ENCODE measurements at places on chromosomes 2 and 18.

GRCh38 chr2:2834516-2835254, 503.6 kb upstream of the MYT1L start:
- DNase-seq = no peak

GRCh38 chr18:7870855-7871254, 303.7 kb downstream of the PTPRM start:
- no peak for DNase-seq

DNA sequence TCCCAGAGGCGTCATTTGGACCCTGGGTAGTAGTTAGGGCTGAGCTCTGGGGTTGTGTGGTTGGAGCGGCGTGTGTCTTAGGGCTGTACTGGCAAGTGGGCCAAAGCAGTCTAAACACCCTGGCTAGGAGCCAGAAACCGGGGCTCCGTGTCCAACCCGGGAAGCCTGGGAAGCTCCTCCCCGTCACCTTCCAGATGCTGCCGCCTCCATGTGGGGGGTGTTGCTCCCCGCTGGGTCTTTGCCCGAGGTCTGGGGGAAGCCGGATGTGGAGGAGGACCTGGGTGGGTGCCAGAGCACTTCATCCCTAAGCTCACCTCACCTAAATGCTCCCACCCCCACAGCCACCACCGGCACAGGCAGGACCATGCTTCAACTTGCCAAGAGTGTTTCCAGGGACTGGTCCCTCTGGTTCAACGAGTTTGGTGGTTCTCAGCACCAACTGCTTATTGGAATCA, 25.4 kb downstream of the TET3 start:
- no peak for DNase-seq

GRCh38 chr2:201357221-201357620, at the start of gene FLACC1:
Gene FLACC1 (minus strand): TSS chr2:201357345. CDS start chr2:201351404, 5,941 bp downstream.
- peak; percentile 87 for DNase-seq

DNA sequence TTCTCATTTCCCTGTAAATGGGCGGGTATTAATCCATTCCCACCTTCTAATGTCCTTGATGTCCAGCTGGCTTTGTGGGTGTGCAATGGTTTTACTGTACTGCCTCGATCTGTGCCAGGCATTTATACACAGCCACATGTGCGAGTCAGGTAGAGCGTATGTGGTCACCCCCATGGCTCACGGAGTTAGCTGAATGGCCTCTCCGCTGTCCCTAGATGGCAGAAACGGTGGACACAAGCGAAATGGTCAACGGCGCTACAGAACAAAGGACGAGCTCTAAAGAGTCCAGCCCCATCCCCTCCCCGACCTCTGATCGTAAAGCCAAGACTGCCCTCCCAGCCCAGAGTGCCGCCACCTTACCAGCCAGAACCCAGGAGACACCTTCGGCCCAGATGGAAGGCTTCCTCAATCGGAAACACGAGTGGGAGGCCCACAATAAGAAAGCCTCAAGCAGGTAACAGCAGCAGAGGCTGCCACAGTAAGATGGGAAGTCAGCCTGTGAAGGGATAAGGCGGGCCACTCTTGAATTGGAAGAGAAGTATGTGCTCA, 59.1 kb upstream of the EML6 start:
- no peak for DNase-seq

DNA sequence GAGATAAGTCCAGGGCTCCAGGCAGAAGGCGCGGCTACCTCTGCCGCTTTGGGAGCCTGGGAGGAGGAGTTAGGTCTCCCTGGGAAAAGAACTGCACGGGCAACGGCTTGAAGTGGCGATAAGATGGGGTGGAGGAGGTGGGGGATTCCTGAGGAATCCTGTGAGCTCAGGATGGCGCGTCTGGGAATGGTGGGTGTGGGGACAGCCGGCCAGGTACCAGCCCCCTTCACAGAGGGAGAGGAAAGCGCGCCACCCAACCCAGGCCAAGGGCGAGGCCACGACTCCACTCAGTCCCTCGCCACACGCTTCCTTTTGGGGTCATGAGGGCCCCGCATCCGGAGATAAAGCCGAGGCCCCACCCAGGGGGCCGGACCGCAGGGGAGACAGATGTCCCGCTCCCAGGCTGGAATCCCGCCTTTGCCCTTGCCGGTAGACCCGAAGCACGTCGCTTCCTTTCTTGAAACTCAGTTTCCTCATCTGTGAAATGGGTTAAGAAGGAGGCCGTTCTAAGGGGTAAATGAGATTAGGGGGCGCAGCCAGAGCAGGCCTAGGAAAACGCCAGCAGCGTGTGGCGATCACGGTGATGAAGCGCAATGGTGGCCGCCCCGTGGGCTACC, 1.7 kb upstream of the CTDSP1 start:
- DNase-seq = peak; percentile 87

DNA sequence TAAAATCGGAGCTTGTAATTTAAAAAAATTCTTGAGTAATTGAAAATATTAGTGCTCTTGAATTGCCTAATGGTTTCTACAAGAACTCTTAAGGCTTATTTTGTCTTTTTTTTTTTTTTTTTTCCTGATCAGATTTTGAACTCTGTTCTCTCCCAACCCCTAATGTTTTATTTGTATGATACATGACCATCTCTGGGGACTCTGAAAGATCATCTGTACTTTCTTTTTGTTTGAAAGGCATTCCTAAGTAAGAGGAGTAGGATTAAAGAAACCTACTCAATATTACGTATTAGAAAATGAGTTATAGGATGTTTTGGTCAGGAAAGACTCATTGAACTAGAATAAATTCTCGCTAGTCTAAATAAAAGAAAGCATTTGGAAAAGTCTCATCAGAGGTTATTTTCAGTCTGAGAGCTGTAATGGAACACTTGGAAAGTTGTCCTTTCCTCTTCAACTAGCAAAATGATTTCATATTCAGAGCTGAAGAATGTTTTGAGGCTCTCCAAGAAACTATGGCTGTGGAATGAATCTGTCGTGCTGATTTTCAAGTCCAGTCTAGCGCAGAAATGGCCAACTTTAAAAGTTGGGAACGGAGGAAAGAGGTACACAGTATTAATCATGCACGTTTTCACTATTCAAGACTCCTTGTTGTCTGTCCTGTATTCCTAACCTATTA, 182.7 kb downstream of the PRPF40A start:
- DNase-seq = no peak

DNA sequence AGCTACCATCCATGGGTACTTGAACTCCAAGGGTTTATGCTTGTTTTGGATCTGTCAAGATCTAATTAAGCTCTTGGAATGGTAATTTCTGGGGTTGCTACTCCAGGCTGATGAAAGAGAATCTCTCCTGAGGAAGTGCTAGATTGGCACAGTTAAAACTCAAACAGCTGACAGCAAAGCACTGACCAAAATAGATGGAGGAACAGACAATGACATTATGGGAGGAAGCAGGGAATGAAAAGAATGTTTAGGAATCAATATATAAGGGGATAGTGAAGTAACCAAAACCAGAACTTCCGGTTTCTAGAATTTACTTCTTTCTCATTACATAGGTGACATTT, 6.3 kb downstream of the THUMPD2 start:
- DNase-seq = no peak

- peak; percentile 36 for DNase-seq
Measured at GRCh38 chr18:59660786-59661743, 36.2 kb downstream of the CCBE1 start.

DNA sequence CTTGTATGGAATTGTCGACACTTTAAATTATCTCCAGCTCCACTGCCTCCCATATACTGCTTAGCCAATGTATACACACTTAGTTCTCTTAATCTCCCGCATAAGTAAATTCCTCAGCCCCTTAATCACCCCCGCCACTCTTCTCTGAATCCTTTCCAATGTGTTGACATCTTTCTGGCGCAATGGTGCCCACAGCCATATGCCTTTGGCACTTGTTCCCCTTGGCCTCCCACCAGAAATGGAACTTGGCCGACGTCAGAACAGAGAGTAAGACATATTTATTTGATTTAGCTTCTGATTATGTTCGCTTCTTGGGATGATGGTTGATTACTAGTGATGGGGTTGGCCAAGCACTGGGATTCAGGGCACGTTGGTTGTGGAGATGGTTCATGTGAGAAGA, 1089.3 kb upstream of the CELF4 start:
- DNase-seq = no peak

GRCh38 chr2:64989982-64990614, 899 bp downstream of the SLC1A4 start:
- no peak for DNase-seq

- DNase-seq = no peak
Measured at GRCh38 chr2:226159875-226160479, 639.6 kb downstream of the IRS1 start.

DNA sequence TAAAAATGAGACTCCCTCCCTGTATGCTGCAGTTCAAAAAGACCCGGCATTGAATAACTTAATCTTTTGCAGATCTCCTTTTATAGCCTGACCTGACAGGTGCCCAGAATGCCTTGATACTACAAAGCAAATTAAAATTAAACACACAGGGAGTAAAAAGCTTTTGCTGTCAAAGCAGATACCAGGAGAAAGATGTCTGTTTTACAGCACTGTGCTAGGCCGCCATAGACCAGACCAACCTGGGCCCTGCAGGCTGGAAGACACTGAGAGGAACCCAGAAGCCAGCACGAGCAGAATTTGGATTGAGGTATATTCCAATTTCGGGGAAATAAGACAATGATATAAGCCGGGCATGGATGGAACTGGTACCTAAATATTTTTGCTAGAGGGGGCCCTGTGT, 602.8 kb upstream of the SOX11 start:
- no peak for DNase-seq

DNA sequence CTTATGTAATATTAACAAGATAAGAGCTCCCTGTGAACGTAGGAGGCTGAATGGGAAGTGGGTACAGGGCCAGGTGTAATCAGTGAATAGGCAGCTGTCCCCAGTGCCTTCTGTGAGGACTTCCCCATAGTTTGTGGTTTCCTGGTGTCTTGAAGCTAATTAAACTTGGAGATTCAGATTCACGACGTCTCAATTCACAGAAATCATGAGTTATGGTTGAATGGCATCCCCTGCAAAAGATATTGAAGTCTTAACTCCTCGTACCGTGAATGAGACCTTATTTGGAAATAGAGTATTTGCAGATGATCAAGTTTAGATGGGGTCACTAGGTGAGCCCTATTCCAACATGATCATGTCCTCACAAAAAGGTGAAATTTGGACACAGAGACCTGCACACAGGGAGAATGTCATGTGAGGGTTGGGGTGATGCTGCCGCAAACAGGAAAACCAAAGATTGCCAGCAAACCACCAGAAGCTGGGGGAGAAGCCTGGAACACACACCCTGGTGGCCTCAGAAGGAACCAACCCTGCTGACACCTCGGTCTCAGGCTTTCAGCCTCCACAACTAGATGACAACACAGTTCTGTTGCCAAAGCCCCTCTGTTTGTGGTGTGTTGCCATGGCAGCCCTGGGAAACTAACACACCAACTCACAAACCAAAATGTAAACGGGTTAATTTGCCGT, 13.2 kb downstream of the ARL4C start:
- DNase-seq = no peak

- DNase-seq = peak; percentile 15
Measured at GRCh38 chr2:135913727-135914365, 37.6 kb upstream of the MCM6 start.

GRCh38 chr2:158143703-158144360, 42.2 kb downstream of the UPP2 start:
- DNase-seq = no peak

DNA sequence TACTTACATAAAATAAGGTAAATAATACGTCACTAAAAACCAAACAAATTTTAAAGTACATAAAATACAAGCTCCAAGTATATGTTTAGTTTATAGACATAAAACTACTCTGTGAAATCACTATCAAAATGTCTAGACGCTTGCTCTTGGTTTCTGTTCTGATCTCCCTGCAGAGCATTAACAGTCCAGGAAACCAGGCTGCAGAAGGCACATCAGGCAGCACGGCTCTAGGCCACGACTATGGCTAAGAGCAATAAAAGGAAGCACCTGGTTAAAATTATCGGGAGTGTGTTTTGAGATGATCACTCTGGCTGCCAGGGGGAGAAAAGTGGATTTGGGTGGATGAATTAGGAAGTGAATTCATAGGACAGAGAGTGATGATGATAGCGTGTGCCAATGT, 196.0 kb upstream of the SPHKAP start:
- DNase-seq = no peak

DNA sequence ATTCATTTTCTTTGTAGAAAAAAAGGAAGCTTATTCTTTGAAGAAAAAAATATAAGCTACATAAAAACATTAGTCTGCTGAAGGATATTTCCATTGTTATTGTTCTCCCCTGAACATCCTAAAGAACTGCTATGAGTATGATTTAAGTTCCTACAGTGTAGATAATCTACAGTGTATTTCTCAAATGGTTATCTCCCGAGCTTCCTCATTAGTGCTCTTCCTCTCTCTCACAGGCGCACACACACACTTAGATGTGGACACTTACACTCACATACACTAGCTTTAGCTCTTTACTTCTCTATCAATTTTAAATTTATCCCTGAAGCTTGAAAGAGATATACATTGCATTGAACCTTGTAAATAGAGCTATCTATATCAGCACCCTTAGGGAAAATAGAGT, 681.0 kb downstream of the KCNJ3 start:
- no peak for DNase-seq

- DNase-seq = peak; percentile 21
Measured at GRCh38 chr18:21865043-21865442, 124.5 kb downstream of the MIB1 start.

DNA sequence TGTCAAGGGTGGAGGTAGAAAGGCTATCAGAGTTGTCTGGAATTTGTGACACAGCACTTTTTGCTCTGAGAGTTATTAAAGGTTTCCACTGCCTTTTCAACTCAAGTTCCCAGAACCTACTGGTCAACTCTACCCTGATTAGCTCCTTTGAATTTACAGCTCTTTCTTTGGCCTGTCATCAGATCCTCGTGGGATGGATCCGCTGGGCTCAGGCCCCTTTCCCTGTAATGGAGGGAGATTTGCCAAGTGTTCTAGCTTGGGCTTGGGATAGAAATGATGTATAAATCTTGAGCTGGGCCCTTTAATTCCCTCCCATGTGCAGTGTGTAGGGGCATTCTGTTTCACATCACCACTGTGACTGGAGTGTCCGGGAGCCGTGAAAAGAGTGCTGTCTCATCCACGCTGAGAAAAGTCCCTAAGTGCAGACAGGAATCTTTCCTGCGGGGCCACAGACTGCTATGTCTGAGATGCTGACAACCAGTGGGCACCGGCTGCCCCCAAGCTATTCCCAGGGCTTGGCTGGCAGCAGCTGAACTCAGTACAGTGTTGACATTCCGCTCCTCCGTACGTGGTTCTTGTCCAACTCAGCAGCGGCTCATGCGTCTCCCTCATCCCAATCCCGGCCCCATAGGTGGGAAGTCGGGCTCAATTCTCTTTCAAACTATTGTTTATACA, 46.9 kb upstream of the ARHGAP28 start:
- DNase-seq = no peak

GRCh38 chr18:48004577-48004976, 74.1 kb upstream of the SMAD2 start:
- no peak for DNase-seq

DNA sequence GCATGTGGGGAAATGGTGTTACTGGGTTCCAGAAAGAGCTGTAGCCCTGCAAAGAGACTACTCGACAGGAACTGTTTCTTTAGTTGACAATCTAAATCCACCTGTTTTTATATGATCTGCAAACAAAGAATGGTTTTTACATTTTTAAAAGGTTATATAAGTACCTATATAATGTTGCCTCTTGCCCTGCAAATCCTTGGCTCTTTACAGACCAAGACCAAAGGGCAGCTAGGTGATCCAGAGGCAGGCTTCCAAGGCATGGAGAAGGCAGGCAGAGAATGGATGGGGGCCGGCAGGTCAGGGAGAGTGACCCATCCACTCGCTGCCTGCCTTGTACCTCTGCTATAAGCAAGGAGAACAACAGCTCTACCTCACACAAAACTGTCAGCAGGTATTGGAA, 173.6 kb downstream of the ANTXR1 start:
- no peak for DNase-seq

Data from hepatic stellate cell (primary cell).